ENCODE measurements at places on chromosomes 6 and 20.

DNA sequence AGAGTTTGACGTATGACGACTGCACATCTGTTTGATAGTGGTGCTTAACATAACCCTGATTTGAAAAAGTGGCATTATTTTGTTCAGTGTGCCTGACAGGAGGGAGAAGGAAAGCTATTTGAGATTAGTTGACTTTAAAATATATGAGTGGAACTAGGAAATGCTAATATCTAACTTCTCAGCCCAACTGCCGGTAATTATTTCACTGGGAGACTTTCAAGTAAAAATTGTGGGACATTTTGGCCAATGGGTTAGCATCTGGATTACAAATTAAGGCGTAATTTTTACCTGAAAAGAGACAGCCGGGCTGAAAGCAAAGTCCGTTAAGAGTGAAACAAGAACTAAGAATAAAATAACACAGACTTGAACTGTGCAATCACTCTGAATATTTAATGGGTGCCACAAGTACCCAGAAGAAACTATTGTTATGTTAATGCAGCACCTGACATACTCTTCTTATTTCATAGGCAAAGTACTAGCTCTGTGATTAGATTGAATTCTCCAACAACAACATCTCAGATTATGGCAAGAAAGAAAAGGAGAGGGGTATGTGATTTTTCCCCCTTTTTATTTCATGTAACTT lies 2.0 kb downstream of the HEY2 start:
- DNase-seq: no peak

GRCh38 chr6:106799031-106799894 lies 169.9 kb downstream of the QRSL1 start:
- peak; percentile 88 for DNase-seq

- no peak for DNase-seq
Observed at GRCh38 chr20:60240415-60240814, 282.2 kb downstream of the CDH26 start.

DNA sequence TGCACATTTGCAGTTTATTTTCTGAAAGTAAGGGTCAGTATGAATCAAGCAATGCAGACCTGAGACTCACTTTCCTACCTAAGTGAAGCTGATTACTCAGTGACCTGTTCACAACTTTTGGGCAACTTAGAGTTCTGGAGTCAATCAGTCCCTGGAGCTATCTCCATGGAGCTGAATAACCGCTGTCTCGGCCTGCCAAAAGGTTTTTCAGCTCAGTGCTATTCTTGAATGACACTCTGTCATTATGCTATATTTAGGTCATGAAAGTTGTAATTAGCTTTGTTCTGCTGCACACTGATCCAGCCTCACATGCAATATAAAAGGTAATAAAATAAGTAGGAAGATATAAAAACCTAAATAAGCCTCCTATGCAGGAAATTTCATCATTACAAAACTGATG lies 356.0 kb downstream of the BMP2 start:
- DNase-seq: no peak

DNA sequence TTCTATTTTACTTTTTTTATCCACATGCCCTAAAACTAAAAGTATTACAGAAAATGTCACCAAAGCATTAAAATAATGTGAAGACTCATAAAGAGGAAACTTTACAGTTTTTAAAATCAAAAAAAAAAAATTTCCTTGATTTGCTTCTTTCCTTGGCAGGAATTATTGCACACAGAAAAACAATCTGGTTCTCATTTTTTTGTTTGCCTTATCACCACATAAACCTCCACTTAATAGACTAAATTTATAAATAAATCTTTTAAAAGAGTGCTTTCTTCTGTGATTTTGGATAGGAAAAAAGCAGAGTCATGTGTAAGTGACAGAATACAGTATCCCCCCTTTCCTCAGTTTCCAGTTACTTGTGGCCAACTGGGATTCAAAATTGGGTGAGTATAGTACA lies 695.1 kb upstream of the CITED2 start:
- DNase-seq: no peak

GRCh38 chr6:79512014-79512413 lies 25.2 kb downstream of the LCA5 start:
- DNase-seq: no peak

DNA sequence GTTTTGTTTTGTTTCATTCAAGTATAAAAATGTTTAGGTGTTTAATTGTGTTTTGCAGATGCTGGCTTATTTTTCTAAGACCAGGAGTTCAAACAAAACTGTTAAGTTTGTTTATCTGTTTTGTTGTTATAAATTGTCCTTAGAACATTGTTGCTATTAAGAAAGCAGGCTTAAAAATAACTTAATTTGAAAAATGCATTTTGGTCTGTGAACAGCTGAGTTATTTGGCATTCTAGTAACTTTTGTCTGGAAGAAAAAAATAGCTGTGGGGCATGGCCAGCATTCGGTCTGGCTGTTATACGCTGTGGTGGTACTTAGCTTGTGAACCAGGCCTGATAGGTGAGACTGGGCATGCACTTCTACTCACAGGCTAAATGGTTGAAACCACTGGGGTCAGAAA lies 37.8 kb downstream of the SLX4IP start:
- no peak for DNase-seq

DNA sequence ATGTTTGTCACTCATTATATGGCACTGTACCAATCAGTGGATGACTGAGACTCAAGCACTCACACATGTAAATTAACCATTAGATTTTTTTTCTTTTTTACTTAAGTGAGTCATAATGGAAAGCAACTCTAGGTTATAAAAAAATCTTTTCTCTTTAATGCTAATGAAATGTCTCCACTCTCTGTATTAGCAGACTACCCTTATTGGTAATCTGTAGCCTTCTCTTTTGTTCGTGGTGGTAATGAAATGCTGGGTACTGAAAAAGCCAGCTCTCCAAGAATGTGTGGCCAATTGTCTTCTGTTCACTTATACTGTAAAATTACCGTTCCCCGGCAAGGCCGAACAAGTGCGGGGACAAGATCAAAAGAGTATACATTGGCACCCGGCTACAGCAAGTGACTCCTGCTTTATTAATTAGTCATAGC lies 69.0 kb downstream of the AFG1L start:
- no peak for DNase-seq

GRCh38 chr6:1470040-1470439 lies 80.7 kb downstream of the FOXF2 start:
- DNase-seq: no peak

- no peak for DNase-seq
Observed at GRCh38 chr20:19451923-19452295, 239.5 kb downstream of the SLC24A3 start.

DNA sequence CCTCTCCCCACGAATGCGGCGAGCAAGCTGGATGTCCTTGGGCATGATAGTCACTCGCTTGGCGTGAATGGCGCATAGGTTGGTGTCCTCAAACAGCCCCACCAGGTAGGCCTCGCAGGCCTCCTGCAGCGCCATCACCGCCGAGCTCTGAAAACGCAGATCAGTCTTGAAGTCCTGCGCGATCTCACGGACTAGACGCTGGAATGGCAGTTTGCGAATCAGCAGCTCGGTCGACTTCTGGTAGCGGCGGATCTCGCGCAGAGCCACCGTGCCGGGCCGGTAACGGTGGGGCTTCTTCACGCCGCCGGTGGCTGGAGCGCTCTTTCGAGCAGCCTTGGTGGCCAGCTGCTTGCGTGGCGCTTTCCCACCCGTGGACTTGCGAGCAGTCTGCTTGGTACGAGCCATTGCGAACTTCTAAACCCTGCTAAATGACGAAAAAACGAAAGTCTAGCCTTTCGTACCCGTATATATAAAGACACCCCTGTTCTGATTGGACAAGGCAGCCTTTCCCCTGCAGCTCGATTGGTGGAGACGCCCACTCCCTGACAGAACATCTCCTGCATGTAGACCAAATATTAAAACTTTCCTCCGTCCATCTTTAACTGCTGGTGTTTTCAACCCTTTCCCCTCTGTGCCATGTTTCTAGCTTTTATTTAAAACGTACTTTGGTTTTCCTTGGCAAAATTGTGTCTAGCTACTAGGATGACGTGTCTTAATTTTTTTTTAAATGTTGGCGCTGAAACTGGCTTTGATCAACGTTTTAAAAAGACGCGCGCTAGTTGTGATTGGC lies 109.8 kb downstream of the HFE start:
- DNase-seq: peak; percentile 86

GRCh38 chr20:45470262-45470931 lies 844 bp downstream of the WFDC2 start:
- peak; percentile 65 for DNase-seq

DNA sequence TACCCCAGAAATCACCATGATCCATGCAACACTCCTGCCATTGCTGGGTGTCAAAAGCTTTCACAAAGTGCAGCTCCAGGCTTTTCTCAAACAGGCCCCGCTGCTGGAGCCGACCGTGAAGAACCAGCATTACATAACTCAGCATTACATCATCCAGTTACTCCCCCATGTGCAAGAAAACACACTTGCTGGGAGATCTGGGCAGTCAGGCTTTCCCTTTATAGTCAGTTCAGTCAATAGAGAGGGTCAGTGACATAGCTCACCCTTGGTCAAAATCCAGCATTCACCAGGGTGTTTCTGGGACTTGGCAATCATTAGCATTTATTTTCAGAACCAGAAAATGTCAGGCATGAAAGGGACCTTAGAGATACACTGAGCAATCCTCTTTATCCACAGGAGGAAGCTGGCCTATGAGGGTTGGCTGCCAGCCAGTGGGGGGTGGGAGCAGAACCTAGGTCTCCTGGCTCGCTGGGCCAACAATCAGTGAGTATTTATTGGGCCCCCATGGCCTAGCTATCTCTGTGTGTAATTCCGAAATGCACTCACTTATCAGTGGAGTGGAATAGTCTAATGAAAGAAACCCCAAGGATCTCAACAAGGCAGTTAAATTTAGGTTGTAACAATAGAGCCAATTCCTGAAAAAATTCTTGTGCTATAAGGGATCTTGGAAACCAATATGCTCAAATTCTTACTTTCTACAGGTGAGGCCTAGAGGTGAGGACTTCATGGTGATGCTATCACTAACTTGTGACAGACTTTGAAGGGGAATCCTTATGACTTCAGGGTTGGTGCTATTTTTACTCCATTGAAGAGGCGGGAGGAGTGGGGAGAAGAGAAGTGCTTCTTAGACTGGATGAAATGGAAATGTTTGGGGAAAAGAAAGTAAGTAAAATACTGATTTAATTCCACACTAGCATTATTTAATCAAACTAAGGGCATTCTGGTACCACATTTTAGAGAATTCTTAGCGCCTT lies 54.6 kb downstream of the LYRM4 start:
- peak; percentile 18 for DNase-seq

GRCh38 chr6:4157506-4157905 lies 22.1 kb upstream of the ECI2 start:
- DNase-seq: no peak

DNA sequence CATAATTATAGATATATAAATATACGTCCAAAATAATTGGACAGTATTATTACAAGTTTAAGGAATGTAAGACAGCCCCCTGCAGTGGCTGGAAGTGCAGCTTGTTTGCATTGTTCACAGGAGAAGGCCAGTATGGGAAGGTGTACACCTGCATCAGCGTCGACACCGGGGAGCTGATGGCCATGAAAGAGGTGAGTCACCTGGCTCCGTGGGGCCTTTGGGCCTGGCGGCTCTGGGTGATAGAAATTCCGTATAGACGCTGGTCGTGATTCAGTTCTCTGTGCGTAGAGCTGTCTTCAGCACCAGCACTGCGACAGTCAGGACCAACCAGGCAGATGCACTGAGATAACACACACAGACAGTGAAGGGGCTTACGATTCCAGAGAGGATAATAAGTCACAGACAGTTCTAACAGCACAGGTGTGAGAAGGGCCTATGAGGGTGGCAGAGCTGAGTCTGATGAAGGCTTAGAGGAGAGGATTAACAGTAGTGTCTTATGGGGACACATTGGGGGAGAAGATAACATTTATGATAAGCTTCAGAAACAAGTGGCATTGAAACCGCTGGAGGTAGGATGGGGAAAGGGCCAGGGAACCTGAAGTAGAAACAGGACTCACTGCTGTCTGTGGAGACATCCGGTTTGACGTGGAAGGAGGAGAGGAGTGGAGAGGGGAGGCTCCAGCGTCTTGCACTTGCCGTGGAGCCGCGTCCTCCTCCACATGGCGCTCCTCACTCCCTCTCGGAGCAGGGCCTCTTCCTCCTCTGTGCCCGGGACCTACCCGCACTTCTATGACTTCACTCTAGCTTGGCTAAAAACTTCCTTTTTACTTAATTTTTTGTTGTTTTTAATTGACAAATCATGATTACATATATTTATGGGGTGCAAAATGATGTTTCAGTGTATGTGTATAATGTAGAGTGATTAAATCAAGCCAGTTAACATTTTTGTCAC lies 116.5 kb downstream of the MAP3K4 start:
- no peak for DNase-seq

DNA sequence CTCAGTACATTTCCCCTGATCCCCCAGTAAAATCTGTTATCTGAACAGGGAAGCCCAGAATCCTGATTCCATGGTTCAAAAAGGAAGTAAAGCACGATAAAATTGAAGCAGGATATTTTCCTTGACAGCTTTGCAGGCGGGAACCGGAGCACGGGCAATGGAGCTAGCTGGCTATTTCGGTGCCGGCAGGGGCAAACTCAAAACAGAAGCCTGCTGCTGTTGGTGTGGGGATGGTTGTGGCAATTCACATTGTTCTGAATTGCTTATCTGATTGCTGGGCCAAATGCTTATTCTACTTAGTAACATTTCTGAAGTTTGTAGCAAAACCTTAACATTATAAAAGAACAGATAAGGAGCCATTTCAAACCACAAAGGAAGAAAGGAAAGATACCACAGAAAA lies 172.4 kb downstream of the MMS22L start:
- DNase-seq: no peak

- DNase-seq: no peak
Observed at GRCh38 chr6:46329568-46329967, 158.8 kb upstream of the ENPP5 start.

- DNase-seq: no peak
Observed at GRCh38 chr20:63536997-63537524, at the start of gene PTK6. TSS of gene PTK6 (minus strand) at chr20:63537376. CDS start at chr20:63537314, 62 bp downstream.

- DNase-seq: no peak
Observed at GRCh38 chr6:158028421-158028820, 46.8 kb downstream of the SYNJ2 start.

DNA sequence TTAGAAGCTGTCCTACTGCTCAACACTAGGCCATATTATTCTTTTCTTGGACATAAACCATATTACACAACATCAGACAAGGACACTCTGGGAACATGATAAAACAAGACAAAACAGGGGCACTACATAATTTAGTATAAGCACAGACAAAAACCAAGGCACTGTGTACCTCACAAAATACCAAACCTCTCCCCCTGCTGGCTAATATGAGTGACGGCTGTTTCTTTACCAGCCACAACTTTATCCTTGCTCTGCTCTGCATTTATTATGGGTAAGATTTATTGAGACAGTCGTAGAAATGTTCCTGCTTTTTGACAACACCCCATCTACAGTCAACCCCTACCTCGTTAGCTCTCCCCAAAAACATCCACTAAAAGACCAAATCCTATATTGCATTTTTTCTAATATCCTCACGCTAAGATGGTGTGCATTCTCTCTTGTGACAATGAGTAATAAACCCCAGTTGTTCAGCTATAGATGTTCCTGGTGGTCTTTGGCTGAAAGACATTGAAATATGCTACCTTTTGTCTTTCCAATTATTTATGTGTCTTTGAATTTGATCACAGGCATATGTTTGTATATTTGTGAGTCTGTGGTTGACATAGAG lies 23.8 kb upstream of the POLR1H start:
- peak; percentile 20 for DNase-seq

GRCh38 chr20:37234254-37234581 lies 27.4 kb downstream of the GHRH start:
- no peak for DNase-seq

GRCh38 chr6:74409447-74409846 lies 713.4 kb downstream of the CD109 start:
- peak; percentile 18 for DNase-seq

- DNase-seq: peak; percentile 30
Observed at GRCh38 chr6:72464791-72465691, 156.8 kb upstream of the KCNQ5 start.
